ENCODE measurements at places on chromosomes 11 and 22.
A peak's percentile ranks its signal among the peaks of the same experiment; 100 is the strongest.

DNA sequence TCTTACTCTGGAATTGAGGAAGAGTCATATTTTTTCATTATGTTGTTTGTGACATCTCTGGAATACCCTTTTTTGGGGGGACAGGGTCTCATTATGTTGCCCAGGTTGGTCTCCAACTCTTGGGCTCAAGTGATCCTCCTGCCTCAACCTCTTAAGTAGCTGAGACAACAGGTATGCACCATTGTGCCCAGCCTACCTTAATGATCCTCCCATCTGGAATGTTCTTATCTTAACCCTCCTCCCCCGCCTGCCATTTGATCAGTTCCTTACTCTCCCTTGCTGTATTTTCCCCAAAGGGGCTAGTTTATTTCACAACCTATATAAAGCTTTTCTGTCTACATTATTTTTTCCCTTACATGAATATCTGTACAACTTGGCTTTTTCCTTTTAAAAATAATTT, 594.7 kb downstream of the METTL15 start:
- no peak for DNase-seq

DNA sequence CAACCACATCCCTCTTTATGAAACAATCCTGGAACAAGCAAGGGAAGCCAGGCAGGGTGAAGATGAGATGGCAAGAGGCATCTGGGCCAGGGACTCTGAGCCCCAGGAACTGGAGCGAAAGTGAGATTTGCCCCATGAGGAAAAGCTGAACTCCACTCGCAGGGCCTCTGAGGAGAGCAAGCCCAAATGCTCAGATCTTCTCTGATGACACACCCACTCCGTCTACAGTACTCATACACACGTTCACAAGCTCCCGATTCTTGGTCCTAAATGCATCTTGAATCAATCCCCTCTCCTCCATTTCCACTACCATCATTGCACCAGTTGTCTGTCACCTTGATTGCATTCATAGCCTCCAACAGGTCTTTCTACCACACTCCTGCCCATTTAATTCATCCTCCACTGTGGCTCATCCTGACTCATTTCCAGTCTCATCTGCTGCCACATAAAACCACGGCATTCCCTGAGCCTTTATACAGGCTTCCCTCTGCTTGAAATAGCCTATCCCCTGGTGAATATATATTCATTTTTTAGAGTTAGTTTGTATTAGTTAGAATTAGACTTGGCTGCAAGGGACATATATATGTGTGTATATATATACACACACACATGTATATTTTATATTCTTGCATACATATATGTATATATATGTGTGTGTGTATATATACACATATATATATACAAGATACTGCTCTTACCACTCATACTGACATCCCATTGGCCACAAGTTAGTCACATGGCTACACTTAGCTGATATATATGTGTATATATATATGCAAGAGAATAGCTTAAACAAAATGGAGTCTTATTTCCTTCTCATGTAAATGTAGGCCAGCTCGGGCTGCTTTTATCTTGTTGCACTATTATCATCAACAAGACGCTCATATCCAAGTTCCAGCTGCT, 1.4 kb upstream of the APOA5 start:
- peak; percentile 48 for DNase-seq

DNA sequence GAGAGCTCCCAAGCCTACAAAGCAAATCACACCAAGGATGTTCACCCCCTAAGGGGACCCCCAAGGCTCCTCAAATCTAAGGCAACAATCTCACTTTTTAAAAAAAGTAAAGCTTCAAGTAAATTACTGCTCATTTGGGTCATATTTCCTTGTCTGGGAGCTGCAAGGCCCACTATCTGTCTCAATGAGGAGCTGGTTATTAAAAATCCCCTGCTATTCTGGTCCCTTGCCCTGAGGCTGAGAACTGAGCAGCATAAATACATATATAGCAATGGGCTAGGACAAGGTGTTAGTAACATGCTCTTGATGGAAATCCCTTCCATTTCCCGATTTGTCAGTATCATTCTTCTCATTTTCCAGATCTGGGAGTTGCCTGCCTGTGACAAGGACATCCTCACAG, 119.2 kb downstream of the ETS1 start:
- no peak for DNase-seq

- no peak for DNase-seq
Observed at GRCh38 chr11:1970956-1971355, 23.8 kb downstream of the MRPL23 start.

GRCh38 chr11:45644981-45645889, 20.2 kb downstream of the CHST1 start:
- DNase-seq = no peak

DNA sequence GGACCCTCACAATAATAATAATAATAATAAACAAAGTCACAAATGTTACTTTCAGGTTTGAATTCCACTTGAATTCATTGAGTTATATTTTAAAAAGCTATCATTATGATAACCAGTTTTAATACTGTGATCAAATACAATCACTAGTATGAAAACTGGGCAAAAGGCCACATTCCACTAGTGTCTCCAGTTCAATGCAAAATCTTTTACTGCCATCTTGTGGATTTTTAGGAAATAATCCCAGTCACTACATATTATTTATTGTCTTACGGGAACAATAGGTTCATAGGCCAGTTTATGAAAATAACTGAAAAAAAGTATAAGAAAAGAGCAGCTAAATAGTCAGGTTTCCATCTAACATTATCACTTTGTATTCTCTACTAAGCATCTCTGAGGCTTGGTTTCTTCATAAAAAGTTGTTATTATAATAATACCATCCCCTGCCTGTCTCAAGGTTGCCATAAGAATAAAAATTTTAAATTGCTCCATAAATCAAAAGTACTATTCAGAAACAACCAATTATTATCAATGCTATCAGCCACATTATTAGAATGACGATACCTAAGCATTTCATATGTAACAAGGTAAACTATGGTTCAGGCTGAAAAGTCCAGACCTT, 533.9 kb upstream of the CCDC90B start:
- DNase-seq = no peak

GRCh38 chr11:128667873-128668272, 26.0 kb upstream of the FLI1 start:
- no peak for DNase-seq

- peak; percentile 39 for DNase-seq
Observed at GRCh38 chr11:123707606-123708205, 33.8 kb downstream of the ZNF202 start.

- DNase-seq = no peak
Observed at GRCh38 chr11:64339754-64340408, at the start of gene CCDC88B. TSS of gene CCDC88B (plus strand) at chr11:64340204. CDS start at chr11:64340267, 63 bp downstream.

- DNase-seq = no peak
Observed at GRCh38 chr11:108235633-108236032, 12.8 kb downstream of the ATM start.

DNA sequence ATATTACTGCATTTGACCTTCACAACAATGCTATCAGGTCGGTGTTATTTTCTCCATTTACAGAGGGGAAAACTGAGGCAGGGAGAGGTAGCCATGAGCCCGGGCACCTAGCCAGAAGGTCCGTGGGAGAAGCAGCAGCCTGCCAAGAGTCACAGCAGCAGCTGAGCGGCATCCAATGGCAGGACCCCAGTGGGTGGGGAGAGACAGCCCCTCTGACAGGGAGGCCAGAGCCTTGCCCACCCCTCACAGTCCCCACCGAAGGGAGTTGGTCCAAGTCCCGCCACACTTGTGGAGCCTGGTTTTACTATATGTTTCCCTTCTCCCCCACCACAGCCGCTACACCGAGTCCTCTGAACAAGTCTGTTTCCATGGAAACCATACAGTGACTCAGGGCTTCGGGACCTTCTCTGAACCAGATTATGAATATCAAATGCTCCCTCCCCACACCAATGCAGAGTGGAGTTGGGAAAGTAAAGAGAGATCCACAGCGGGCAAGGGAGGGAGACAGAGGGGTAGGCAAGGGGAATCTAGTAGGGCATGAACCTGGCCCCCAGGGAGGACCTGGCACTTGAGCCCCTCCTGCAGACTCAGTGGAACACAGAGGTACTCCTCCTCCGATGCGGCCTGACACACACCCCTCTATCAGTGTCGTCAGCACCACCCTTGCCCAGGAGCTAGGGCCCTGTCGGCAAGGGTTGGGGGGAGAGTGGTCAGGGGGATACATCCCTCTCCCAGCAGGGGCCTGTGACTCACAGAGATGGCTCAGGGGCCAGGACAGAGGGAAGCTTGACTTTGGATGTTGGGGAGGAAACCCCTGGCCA, 2.5 kb downstream of the CHST1 start:
- DNase-seq = peak; percentile 71

GRCh38 chr22:38736257-38736570, 19.6 kb downstream of the SUN2 start:
- no peak for DNase-seq

DNA sequence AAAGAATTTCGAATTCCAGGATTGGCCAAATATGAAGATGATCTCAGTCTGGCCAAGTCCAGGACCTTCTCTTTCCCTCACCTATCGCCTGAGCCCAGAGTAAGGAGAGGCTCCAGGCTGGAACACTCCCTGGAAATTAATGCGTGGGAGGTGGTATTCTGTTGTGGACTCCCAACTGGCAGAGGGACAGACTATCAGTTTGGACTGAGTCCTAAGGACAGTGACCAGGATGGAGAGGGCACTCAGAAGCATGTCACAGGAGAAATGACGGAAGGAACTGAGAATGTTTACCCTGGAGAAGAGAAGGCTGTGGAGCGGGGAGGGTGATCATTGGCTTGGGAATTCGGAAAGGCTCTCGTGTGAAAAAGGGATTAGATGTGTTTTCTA, 84.4 kb downstream of the RPL27A start:
- no peak for DNase-seq

DNA sequence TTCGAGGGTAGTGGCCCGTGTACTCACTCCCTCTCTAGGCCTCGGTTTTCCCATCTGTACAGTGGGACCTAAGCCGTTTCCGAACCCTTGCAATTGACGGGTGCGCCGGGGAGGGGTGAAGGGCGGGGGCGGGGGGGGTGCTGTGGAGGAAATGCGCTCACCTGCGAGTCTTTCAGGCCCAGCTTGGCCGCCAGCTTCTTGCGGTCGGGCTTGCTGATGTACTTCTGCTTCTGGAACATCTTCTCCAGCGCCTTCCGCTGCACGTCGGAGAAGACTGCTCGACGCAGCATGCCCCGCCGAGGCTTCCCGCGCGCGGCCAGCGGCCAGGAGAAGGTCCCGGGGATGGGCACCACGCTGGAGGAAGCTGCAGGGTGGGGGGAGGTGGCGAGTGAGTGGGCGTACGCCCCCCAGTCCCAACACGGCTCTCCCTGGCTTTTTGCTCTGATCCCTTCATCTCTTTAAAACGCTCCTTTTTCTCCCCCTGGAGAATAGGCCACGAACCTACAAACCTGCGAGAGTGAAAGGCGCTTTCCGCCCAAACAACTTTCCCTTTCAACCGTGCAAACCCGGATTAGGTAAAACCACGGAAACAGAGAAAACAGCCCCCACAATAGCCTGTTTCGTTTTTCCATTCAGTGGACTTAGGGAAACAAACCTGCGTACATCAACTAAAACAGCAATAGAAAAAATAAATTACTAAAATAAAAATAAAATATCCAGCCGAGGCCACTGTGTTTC, 3.2 kb downstream of the DBX1 start:
- no peak for DNase-seq

- DNase-seq = no peak
Observed at GRCh38 chr11:123653827-123654565, 428 bp downstream of the SCN3B start.

DNA sequence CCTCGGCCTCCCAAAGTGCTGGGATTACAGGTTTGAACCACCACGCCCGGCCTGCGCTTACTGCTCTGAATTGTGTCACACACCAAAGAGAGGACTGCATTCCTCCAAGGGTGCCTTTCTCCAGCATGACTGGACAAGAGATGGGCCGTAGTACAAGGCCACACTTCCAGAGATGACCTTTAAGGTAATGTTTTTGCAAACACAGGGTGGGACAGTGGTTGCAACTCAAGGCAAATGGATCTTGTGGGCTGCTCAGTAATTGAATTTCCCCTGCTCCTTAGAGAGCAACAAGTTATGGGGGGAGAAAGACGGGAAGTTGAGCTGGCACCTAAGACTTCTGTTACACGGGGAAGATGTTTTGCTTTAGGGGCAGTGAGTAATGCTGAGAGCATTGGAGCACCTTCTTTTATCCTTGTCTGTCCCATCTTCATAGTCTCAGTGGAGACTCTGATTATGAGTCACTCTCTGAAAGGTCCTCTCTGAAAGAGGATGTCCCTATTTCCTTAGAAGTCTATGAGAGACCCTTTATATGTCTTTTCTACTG, 66.3 kb downstream of the C11orf91 start:
- DNase-seq = no peak

- DNase-seq = no peak
Observed at GRCh38 chr11:79026803-79027445, 413.9 kb downstream of the TENM4 start.

DNA sequence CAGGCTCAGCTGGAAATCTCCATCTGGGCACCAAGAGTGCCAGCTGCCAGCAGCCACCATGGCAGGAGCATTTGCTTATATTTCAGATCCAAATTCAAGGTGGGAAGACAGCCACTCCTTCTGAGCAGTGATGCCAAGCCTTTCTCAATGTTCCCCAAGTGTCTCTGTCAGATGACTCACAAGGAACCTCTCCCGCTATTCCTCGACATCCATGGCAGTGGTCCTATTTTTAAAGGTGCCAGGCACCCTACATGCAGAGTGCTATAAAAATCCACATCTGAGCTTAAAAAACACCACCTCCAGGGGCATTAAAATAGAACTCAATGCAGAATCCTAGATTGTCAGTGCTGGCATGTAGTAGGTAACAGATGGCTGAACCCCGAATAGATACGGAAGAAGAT, 112.1 kb downstream of the SLC1A2 start:
- DNase-seq = no peak

GRCh38 chr11:87432022-87432421, 394.3 kb downstream of the TMEM135 start:
- peak; percentile 62 for DNase-seq

DNA sequence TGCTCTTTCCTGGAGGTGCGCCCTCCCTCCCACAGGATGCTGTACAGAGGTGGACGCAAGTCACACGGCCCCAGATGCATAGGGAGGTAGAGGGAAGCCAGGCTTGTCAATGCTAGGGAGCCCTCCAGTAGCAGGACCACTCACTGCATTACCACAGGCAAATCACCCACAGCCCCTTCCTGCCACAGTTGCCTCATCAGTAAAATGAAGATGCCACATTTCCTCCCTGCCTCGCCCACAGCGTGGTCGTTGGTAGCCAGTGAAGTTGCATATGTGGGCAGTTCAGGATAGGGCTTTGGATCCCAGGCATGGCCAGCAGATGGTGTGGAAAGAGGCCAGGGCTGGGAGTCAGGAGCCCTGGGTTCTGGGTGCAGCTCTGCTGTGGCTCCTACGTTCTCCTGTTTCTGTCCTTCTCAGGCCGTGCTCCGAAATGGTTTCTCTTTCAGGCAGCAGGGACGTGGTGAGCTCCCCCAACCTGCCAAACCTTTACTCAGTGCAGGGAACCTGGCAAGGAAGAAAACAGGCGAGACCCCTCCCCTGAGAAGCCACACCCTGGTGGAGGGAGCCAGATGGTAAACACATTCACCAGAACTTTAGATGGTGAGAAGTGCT, 22.6 kb downstream of the DAGLA start:
- DNase-seq = no peak

DNA sequence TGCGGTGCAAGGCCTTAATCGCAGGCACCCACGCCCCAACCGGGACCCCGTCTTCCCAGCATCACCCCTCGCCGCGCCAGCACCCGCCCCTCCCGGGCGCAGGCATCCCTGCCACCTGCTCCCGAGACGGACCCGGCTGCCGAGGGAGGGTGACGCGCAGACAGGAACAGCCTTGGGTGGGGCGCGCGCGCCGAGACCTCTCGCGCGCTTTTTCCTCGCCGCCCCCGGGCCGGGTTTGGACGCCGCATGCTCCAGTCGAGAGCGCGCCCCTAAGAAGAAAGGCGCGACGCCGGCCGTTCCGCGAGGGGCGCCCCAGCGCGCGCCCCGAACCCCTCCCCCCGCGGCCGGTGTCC, 504 bp downstream of the CFL1 start:
- no peak for DNase-seq

GRCh38 chr11:6962141-6962540, 35.9 kb downstream of the ZNF215 start:
- no peak for DNase-seq

Measured in skeletal muscle cell (primary cell).